ENCODE measurements at places on chromosomes 11 and 22.

- peak; percentile 8 for DNase-seq
Measured at GRCh38 chr11:62402226-62402959, 16.4 kb upstream of the SCGB1A1 start.

DNA sequence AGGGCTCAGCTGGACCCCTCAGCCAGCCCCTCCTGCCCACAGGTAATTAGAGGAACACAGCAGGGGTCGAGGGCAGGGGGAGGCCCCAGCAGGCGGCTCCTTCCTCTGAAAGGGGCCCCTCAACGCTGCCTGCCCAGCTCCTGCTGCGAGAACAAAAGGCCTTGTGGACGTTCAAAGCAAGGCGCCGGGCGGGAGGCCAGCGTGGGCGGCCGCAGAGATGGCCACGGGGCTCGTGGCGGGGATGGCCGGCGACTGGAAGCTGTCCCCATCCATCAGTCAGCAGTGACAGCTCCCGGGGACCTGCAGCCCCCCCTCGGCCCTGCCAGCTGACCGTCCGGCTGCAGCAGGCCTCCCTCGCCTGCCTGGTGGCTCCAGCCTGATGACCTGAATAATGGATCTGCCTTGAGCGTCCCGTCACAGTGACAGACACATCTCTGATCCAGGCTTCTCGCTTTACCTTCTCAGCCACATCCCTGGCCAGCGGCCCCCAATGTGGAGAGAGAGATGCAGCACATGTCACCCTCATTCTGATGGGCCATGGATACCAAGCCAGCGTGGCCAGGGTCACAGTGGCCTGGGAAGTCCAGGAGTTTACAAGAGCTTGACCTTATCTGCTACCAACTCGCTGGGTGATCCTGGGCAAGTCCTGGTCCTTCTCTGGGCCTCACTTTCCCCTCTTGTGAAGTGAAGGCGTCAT lies 159.3 kb downstream of the MN1 start:
- no peak for DNase-seq

GRCh38 chr11:47448566-47449427 lies at the start of gene RAPSN:
TSS of gene RAPSN (minus strand) at chr11:47449136. CDS start at chr11:47448964, 172 bp downstream.
- DNase-seq, result no peak

GRCh38 chr11:30762188-30762587 lies 176.0 kb upstream of the MPPED2 start:
- DNase-seq, result no peak

DNA sequence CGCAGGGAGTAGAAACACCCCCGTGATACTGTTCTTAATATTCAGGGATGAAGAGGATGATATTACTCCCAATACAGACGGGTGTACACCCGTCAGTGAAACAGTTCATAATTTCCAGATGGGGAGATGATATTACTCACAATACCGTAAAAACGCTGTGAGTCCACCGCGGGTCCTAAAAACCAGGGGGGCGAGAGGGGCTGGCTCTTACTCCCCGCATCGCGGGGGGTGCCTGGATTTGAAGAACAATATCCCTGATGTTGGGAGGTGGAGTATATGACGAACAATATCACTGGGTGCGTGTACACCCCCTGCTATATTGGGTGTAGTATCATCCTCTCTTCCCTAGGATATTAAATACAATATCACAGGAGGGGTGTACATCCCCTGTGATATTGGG lies 20.5 kb upstream of the APOL5 start:
- DNase-seq, result no peak

DNA sequence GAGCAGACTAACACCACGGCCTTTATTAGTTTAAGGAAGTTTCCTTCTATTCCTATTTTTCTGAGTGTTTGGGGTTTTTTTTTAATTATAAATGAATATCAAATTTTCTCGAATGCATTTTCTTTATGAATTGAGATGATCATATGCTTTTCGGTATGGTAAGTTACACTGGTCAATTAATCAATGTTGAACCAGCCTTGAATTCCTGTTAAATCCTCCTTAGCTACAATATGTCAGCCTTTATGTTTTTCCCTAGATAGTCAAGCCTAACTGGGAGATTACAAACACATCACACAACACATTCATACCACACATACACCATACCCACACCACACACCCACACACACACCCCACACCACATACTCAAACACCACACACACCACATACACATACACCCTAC lies 247.6 kb downstream of the BRD1 start:
- DNase-seq, result no peak

All from activated T-helper 1 cell treated with anti-CD3 and anti-CD28 coated beads, Interleukin-2, amount 50 U/mL, for 16 hours (primary cell).